Prostate gland (tissue), 2 donors: ENCODE measurements at places on chromosomes 12 and 14. TPM values are rescaled to one million over a fixed set of nuclear protein-coding genes. Genes with fewer than 3 reads are reported as not detected.

Gene HOTAIR
- total RNA-seq, result not detected

Gene MARK3
- 51.5 TPM for total RNA-seq

DNA sequence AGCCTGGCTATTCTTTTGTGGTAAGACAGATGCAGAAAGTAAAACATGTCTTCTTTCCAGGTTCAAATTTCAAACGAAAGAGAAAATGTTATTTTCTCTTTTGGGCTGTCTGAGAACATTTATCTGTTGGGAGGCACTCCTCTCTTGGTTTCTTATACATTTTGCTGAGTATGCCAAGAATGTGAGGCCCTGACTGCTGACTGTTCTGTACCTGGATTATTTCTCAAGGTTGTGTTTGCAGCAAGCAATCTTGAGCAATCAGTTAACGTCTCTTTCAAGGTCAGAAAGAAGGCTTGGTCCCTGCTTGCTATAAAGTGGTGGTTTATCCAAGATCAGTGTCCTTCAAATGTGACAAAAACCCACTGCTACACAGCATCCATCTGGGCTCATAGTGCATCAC is 9.8 kb downstream of the SSTR1 start:
- H3K4me1 ChIP-seq, result no peaks in the 10 kb centered on the region
- no peak overlapping the region for H3K27ac ChIP-seq
- no peaks in the 10 kb centered on the region for H3K36me3 ChIP-seq

DNA sequence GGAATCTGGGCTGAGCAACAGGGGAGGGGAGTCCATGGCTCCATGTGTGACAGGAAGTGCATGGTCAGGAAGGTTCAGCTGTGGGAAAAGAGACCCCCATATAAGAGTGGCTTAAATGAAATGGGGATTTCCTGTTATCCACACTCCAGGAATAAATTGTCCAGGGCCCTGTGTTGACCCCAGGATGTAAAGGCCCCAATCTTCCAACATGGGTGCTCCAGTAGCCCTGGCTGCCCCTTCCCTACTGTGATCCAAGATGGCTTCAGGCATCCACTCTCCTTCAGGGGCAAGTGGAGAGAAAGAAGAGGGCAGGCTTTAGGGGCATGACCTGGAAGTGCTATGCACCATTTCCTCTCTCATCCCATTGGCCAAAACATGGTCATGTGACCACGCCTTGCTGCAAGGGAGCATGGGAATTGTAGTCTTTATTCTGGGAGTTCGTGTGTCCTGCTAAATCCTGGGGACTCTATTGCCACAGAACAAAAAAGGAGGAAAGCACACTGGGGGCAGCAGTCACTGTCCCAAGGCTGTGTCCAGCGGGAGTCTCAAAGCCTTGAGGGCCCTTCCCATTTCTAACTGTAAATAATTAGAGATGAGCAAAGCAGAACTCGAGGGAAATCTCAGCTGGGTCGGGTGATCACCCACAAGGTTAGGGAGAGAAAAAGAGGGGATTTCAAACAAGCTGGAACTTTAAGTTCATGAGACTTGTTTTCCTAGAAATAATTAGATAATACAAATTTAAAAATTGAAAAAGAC is 289.2 kb downstream of the ADGRD1 start:
- no peaks in the 10 kb centered on the region for H3K4me1 ChIP-seq
- H3K36me3 ChIP-seq, result no peaks in the 10 kb centered on the region
- H3K4me3 ChIP-seq, result no peak overlapping the region
- H3K27ac ChIP-seq, result no peak overlapping the region

Gene PHETA1
- 29.9 TPM for total RNA-seq

DNA sequence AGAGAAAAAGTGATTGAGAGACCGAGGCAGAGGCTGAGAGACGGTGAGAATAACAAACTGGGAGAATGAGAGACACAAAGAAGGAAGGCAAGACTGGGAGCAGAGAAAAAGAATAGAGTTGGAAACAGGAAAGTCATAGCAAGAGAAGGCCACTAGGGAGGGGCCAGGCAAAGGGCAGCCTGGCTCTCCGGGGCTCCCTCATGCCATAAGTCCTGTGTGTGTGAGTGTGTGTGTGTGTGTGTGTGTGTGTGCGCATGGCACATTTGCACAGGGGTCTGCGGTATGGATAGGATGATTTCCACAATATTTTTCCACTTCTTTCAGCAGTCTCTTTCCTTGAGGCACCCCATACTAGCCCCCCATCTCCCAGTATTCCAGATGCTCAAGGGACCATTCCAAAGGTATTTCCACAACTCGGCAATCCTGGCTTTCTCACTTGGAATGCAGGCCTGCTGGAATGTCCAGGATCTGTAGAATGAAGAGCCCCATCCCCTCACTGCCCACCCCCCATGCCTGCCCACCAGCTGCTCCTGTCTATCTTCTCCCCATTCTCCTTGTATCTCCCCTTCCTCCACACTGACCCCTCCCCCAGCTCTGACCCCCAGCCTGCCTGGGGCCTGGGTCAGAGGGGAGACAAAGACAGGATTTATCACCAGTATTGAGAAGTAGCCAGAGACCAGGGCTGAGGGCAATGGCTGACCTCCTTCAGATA is 9.0 kb downstream of the GPR84 start:
- H3K4me1 ChIP-seq, result peaks cover 5% of the 10 kb centered on the region
- H3K36me3 ChIP-seq, result no peaks in the 10 kb centered on the region
- no peak overlapping the region for H3K4me3 ChIP-seq
- peak overlapping the region; percentile 88 for H3K27ac ChIP-seq
- H3K27me3 ChIP-seq, result no peaks in the 10 kb centered on the region

Gene NELL2
- 5.8 TPM for total RNA-seq

- no peak for DNase-seq
- no peak overlapping the region for H3K27ac ChIP-seq
- H3K4me1 ChIP-seq, result no peaks in the 10 kb centered on the region
- H3K4me3 ChIP-seq, result no peak overlapping the region
Observed at GRCh38 chr14:38206689-38207376, 871 bp upstream of the SSTR1 start.

GRCh38 chr12:65937806-65938205 is 113.5 kb downstream of the HMGA2 start:
- no peak for DNase-seq
- no peaks in the 10 kb centered on the region for H3K27me3 ChIP-seq
- no peak overlapping the region for H3K27ac ChIP-seq
- no peak overlapping the region for H3K4me3 ChIP-seq

GRCh38 chr14:52351233-52352060 is 37.3 kb downstream of the PTGER2 start:
- DNase-seq, result no peak
- H3K4me3 ChIP-seq, result no peak overlapping the region
- no peaks in the 10 kb centered on the region for H3K4me1 ChIP-seq
- H3K27me3 ChIP-seq, result no peaks in the 10 kb centered on the region

DNA sequence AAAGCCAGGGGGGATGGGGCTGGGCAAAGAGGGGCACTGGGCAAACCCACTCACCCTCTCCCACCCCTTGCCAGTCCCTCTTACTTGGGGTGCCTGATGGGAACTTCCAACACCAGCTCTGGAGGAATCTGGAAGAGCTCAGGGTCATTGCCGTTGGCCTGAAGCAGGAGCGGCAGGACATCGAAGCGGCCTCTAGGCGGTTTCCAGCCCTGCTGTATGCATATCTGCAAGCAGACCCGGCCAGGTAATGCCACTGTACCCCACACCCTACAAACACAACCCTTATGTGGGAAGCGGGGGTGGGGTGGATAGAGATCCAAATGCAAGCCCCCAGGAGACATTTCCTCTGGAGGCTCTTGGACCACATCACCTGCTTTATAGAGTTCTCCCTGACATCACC is 83.6 kb downstream of the NOS1 start:
- H3K36me3 ChIP-seq, result no peaks in the 10 kb centered on the region
- DNase-seq, result no peak
- no peaks in the 10 kb centered on the region for H3K27me3 ChIP-seq

Gene MEG3
- 21.9 TPM for total RNA-seq

DNA sequence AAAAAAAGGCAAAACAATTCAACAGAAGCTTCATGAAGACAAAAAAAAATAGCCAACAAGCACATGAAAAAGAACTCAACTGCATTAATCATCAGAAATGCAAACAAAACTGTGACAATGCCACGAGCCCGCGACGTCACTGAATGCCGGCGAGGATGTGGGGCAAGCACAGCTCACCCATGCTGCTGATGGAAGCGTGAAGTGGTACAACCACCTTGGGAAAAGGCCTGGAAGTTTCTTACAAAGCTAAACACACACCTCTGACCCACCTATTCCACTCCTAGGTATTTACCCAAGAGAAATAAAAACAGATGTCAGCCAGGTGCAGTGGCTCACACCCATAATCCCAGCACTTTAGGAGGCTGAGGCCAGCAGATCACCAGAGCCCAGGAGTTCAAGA is 10.5 kb downstream of the BTBD6 start:
- no peak overlapping the region for H3K27ac ChIP-seq
- no peak for DNase-seq
- no peaks in the 10 kb centered on the region for H3K36me3 ChIP-seq
- H3K4me1 ChIP-seq, result no peaks in the 10 kb centered on the region
- no peaks in the 10 kb centered on the region for H3K27me3 ChIP-seq
